Thyroid gland (tissue), 4 donors: ENCODE measurements at places on chromosomes 4 and X. TPM values are rescaled to one million over a fixed set of nuclear protein-coding genes. Genes with fewer than 3 reads are reported as not detected.
A peak's percentile ranks its signal among the peaks of the same experiment; 100 is the strongest.

DNA sequence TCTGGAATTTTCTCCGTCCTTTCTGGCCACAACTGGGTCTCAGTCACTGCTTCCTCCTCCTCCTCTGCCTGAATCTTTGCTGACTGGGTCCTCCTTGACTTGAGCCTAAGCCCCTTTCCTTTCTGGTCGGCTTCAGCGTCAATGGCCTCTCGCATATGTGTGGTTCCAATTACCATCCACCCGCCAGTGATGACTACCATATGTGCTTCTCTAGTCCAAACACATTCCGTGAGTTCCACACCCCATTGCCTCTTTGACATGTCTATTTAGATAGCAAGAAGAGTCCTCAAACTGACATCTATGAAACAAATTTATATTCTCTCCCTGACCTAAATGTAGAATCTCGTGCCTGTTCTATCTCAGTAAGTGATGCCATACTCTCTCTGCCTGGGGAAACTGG is 19.8 kb downstream of the MXRA5 start:
- no peak for DNase-seq

- DNase-seq = no peak
These were observed 44.5 kb upstream of the SCML1 start for GRCh38 chrX:17692709-17693346.

The TMPRSS11B gene
- total RNA-seq = not detected

GRCh38 chr4:23463071-23463470 is 426.8 kb downstream of the PPARGC1A start:
- DNase-seq = no peak

DNA sequence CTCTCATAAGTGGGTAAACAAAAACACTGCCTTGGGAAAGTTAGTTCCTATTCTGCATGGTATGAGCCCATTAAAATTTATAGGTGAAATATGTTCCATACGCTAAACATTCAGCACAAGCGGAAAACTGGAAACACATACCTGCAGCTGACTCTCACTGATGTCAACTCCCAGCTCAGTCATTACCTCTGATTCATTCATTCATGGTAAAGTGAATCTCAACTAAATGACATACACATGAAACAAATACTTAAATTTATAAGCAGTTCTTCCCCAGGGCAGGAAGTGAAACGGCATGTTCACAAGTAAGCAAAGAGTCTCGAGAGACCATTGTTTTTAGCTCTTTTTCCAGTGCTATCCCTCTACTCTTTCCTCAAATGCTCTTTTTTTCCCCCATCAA is 1.6 kb downstream of the SLC10A6 start:
- DNase-seq = no peak

GRCh38 chr4:27836523-27836922 is 975.9 kb downstream of the STIM2 start:
- no peak for DNase-seq

- peak; percentile 96 for DNase-seq
These were observed at the start of gene SEC31A for GRCh38 chr4:82890901-82891706. Gene SEC31A, minus strand, starts transcription at chr4:82891153. Its CDS starts 9,217 bp downstream, at chr4:82881936.

DNA sequence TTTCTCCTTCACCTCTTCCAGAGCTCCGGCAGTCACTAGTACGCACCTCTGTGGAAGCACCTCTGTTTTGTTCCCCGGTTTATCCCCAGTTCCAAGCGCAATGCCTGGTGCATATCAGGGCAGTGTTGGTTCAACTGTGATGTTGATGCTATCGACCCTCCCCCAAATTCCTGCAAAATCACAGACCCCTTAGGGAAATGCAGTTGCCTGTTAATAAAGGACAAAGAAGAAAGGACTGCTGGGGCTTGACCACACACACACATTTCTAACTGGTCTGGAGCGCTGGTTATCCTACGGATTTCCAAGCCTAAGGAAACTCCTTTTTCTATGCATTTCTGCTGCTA is 530 bp upstream of the NMU start:
- no peak for DNase-seq

DNA sequence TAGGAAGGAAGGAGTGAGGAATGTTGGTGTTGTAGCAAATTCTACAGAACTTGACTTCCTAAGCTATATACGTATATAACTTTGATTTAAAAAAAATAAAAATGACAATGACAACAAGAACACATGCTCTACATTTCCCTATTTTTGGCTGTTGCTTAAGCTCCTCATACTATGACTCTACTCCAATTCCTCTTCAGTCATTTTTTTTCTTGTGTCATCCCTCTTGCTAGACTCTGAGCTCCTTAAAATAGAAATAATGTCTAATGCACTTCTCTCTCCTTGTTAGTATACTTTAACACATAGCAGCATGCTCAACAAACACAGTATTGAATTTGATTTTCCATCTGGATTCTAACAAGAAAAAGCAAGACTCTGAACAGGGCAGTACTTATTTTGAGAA is 144.0 kb downstream of the HDX start:
- DNase-seq = no peak

DNA sequence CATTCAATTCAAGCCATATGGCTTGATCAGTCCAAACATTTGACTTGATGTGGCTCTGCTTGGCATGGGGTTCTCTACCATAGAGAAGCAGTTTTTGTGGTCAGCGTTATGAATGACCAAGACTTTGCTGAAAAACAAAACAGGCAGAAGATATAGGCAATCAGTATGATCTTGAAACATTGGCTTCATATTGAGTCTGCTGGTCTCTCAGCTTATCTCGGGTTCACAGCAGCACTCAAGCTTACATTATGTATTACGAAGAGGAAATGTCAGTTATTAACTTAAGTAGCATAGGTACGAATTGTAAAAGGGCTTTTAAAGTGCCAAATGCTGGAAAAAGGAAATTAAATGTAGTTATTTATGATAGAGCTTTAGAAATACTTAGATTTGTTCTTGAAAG is 99.0 kb downstream of the AFF2 start:
- no peak for DNase-seq

- DNase-seq = no peak
These were observed 61.2 kb downstream of the C4orf50 start for GRCh38 chr4:5957076-5957475.

- no peak for DNase-seq
These were observed 114.9 kb downstream of the AREG start for GRCh38 chr4:74559853-74560252.

DNA sequence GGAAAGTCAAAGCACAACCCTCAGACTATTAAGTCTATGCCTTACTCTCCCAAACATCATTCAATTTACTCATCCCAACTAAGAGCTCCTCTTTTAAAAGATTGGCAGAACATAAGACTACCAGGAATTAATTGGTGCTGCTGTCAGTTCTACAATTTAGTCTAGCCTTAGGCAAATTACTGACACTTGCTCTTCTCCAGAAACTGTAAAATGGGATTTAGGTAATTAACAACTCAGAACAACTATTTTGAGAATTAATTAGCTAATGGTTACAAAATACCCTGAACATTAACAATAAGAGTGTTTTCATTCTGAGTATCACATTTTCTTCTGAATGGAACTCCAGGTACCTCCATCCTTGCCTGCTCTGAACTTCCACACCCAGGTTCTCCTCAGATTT is 36.2 kb upstream of the RBM47 start:
- DNase-seq = no peak

DNA sequence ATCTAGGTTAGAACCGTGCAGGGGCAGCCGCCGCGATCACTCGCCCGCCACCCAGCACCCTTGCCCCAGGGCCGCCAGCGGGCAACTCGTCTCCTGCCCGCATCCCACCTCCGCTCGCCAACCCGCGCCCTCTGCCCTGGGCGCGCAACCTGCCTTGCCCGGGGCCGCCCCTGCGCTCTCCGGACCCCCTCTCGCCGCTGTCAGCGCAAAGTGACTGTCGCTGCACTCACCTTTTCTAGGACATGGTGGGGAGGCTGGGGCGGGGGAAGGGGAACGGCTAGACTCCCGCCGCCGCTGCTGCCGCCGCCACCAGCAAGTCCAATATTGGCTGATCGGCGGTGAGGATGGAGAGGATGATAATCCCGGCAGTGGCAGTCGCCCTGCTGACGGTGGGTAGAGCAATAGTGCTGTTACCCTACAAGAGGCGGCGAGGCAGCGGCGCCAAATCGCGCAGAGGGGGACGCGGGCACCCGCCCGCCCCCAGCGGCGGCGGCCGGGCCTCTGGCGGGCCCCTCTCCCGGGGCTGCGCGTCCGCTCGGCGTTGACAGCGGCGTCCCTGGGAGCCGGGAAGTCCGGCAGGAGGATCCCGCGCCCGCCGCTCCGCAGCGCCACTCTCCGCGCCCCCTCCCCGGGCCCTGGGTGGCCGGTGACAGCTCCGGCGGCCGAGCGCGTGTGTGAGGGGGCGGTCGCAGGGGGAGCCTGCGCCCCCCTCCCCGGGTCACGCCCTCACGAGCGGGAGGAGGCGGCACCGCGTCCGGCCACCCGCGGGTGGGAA is 2.3 kb upstream of the NR3C2 start:
- DNase-seq = peak; percentile 63
